GM23248 (cell line): ENCODE measurements at places on chromosomes 5 and 9. TPM values are rescaled to one million over a fixed set of nuclear protein-coding genes. Genes with fewer than 3 reads are reported as not detected.

DNA sequence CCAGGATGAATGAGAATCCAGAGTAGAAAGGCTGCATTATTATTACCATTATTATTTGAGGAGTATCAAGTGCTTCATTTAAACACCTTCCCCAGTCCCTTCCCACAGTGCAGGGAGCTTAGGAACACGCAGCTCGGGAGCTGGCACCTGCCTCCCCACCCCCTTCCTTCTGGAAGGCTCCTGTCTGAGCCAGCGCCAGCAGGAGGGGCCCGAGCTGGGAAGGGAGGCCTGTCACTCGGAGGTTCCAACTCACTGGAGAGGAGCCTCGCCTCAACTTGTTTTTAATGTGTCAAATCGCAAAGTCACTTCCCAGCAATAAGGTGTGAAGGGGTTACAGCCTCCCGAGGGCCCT, 156.4 kb upstream of the IRX4 start:
- H3K27me3 ChIP-seq, result peaks cover 12% of the 10 kb centered on the region
- H3K4me3 ChIP-seq, result no peak overlapping the region
- no peak for DNase-seq
- no peaks in the 10 kb centered on the region for H3K36me3 ChIP-seq
- no peaks in the 10 kb centered on the region for H3K4me1 ChIP-seq

SLCO6A1 gene
- total RNA-seq, result not detected in 2 replicates

- peak overlapping the region; percentile 86 for H3K27ac ChIP-seq
- no peaks in the 10 kb centered on the region for H3K27me3 ChIP-seq
- no peaks in the 10 kb centered on the region for H3K36me3 ChIP-seq
- peak; percentile 41 for DNase-seq
- H3K4me3 ChIP-seq, result no peak overlapping the region
These were observed 487.7 kb downstream of the SEMA5A start for GRCh38 chr5:9058161-9058560.

GRCh38 chr5:153672347-153673090, 182.0 kb downstream of the GRIA1 start:
- peak; percentile 29 for DNase-seq
- H3K4me3 ChIP-seq, result no peak overlapping the region
- no peaks in the 10 kb centered on the region for H3K4me1 ChIP-seq
- no peaks in the 10 kb centered on the region for H3K27me3 ChIP-seq

- no peak overlapping the region for H3K4me3 ChIP-seq
- no peaks in the 10 kb centered on the region for H3K4me1 ChIP-seq
These were observed 6.8 kb upstream of the MRPS30 start for GRCh38 chr5:44801992-44802391.

DNA sequence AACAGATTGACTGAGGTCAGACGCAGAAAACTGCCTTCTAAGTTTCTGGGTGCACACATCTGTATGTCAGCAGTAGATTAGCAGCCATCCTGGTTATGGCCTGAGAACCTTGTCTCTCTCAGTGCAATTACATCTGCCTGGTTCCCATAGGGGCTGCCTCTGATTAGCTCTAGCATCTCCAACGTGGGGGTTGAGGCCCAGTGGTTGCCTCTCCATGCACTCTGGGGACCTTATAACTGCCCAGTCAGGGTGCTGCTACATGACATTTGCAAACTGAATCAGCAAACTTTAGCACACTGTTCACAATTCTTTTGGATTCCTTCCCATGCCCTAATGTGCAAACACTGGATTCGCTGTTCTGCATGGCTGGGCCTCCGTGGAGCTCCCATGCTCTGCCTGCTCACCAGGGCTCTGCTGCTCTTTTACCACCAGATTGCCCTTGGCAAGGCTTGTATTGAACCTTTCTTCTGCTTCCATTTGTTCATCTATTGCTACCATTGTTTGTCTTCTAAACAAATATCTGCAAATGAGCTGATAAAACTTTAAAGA, 36.2 kb downstream of the SNX18 start:
- no peak overlapping the region for H3K4me3 ChIP-seq
- no peak for DNase-seq
- H3K27me3 ChIP-seq, result no peaks in the 10 kb centered on the region
- H3K4me1 ChIP-seq, result no peaks in the 10 kb centered on the region
- H3K27ac ChIP-seq, result no peak overlapping the region

ZNF483 gene
- 0.25 and 0.32 TPM in 2 replicates for total RNA-seq
